Posterior vena cava (tissue), 2 donors: ENCODE measurements at places on chromosomes 6 and 20. TPM values are rescaled to one million over a fixed set of nuclear protein-coding genes. Genes with fewer than 3 reads are reported as not detected.

HAO1 gene
- not detected for total RNA-seq

GRCh38 chr6:148225871-148226270 is 116.8 kb upstream of the SASH1 start:
- no peak for DNase-seq

DNA sequence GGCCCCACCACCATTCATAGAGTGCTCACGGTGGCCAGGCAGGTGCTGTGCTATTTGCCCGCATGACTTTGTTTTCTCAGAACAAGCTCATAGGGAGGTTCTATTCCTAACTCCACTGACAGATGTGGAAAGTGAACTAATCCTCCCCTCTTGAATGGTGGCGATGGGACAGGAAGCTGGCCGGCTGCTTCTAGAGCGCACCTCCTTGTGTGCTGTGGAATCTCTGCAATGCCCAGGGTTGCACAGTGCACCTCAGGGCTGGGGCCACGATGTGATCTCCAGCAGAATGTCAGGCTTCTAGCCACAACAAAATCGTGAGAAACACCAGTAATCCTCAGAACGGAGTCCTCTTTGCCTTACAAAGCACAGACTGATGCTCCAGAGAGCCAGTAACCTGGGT is 53.8 kb upstream of the SLC22A23 start:
- no peak for DNase-seq

GRCh38 chr6:104940893-104941728 is 15.8 kb upstream of the LIN28B start:
- peak; percentile 81 for DNase-seq

DDO gene
- 1.9 TPM for total RNA-seq

GRCh38 chr6:40116832-40117231 is 182.6 kb upstream of the MOCS1 start:
- DNase-seq = no peak

- no peak for DNase-seq
Measured at GRCh38 chr6:79586548-79586947, 44.6 kb upstream of the SH3BGRL2 start.

SAMD5 gene
- 1.2 TPM for total RNA-seq

- DNase-seq = no peak
Measured at GRCh38 chr6:96975852-96976251, 51.3 kb downstream of the KLHL32 start.

- DNase-seq = no peak
Measured at GRCh38 chr20:37414224-37415035, 68.5 kb downstream of the SRC start.

STX7 gene
- total RNA-seq = 65.1 TPM

SLC23A2 gene
- total RNA-seq = 23.2 TPM

LY6G5C gene
- total RNA-seq = 1.7 TPM

GRCh38 chr6:138467901-138468300 is 31.4 kb downstream of the NHSL1 start:
- no peak for DNase-seq

GRCh38 chr6:27608916-27609883 is 136.3 kb upstream of the ZNF184 start:
- no peak for DNase-seq

- DNase-seq = no peak
Measured at GRCh38 chr6:62037445-62037844, 248.6 kb downstream of the KHDRBS2 start.

FNDC11 gene
- total RNA-seq = 0.19 TPM

- DNase-seq = no peak
Measured at GRCh38 chr6:71187141-71187540, 101.5 kb upstream of the OGFRL1 start.

GRCh38 chr20:48260129-48260756 is 475.0 kb upstream of the SULF2 start:
- DNase-seq = no peak

- no peak for DNase-seq
Measured at GRCh38 chr6:43070028-43070632, 6.0 kb upstream of the PTK7 start.

DNA sequence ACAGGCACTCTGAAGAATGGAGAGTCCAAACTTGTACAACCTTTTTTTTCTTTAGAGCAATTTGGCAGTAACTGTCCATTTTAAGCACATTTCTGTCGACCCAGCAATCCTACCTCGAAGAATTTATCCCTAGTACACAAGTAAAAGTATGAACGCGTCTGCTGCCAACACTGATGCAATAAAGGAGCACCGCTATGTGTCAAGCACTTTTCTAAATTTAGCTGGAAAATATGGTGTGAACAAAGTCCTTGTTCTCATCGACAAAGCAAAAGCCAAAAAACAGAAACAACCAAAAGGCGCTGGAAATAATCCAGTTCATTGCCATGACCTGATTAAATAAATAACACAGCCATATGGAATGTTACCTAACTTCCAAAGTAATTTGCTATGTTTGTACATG is 1.1 kb downstream of the DPM1 start:
- no peak for DNase-seq

ALDH8A1 gene
- total RNA-seq = 1.1 TPM

- DNase-seq = no peak
Measured at GRCh38 chr6:47446669-47447330, 30.8 kb upstream of the CD2AP start.

DNA sequence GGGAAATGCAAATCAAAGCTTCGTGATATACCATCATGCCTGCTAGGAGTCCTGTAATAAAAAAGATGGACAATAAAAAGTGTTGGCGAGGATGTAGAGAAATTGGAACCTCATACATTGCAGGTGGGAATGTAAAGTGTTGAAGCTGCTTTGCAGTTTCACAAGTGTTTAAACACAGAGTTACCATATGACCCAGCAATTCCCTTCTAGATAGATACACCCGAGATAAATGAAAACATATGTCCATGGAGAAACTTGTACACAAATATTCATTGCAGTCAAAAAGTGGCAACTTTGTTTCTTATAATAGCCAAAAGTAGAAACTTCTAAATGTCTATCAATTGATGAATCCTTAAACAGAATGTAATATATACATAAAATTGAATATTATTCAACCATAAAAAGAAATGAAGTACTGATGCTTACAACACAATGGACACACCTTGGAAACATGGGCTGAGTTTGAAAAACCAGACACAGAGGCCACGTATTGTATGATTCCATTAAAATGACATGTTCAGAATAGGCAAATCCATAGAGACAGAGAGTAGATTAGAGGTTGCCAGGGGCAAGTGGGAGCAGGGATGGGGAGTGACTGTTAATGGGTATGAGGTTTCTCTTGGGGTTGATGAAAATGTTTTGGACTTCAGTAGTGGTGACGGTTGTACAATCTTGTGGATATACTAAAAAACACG is 20.8 kb upstream of the ERVFRD-1 start:
- no peak for DNase-seq

DNA sequence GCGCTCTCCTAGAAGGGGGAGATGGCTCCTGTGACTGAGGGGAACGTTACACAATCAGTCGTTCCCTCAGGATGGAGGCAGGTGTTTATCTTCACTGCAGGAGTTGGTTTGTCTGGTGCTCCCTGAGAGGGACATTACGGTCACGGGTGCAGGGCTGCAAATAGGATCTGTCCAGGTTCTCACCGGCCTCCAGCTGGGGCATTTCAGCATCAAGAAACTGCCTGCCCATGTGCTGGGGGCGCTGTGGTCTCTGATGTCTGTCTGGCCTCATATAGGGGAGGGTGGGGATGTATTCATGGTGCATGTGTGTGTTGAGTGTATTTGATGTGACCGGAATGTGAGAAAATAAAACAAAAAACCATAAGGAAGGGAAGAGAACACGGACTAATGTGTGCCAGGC is 77.1 kb downstream of the TBC1D7 start:
- DNase-seq = no peak

BIRC7 gene
- not detected for total RNA-seq

- DNase-seq = no peak
Measured at GRCh38 chr6:107563694-107564588, 74.0 kb downstream of the SOBP start.

PROKR2 gene
- total RNA-seq = not detected

PTPRK gene
- total RNA-seq = 23.7 TPM

DNA sequence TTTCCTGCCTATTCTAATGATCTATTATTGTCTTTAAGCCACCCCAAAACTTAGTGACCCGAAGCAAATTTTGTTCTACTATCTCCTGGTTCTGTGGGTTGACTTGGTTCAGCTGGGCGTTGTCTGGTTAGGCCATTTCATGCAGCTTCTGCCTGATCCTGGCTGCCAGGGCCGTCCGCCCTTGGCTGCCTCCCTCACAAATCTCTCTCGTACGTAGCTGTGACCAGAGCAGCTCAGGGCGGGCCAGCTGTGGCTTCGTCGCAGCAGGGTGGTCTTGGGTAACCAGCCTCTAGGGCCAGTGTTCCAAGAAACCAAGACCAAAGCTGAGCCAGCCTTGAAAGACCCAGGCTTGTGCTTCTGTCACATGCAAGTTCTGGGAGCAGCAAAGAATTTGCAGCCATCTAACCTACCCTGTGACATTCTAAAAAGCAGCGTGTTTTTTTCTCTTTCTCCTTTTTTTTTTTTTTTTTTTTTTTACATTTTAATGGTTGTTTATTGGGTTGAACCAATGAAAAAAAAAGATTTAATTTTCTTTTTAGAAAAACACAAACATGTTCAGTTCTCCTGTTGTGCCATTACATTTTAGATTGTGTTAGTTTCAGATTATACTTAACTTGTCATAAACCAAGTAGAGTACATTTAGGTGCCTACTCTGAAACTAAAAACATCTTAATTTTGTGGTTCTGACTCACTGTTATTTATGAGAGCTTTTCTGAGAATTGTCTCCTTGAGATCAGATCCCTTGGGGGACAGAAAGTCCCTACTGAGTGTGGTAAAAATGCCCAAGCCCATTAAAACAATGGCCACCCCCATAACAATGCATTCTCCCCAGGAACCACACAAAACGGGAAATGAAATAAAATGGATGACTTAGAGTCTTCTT is 83.9 kb downstream of the ZDHHC14 start:
- no peak for DNase-seq

GRCh38 chr6:121619013-121619412 is 183.6 kb downstream of the GJA1 start:
- no peak for DNase-seq

- no peak for DNase-seq
Measured at GRCh38 chr6:106529438-106529837, 99.9 kb downstream of the RTN4IP1 start.

DNA sequence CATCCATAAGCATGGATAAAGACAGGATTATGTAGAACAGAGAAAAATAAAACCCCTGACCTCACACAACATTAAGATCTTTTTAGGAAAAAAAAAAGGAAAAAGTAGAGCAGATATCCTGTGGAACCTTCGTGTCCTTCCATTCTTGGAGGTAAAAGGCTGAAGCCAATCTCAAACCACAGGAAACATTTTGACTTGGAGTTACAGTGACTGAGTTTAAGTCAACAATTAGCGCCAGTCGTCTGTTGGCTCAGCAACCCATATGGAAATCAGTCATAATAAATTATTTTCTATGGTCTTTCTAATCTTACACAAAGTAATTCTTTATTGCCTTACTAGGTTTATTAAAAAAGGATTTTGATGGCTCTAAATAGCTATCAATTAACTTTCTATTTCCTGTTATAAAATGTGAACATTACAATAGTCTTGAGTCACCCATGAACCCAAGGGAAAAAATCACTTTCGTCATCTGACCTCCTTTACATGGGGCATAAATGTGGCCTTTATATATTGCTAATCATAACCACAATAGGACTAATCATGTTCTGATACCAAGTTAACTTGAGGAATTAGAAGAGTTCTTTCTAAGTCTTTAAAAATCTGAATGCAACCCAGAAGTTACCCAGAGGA is 592.9 kb downstream of the TFAP2B start:
- no peak for DNase-seq

TAGAP gene
- total RNA-seq = 2.3 TPM

GRCh38 chr6:22145376-22145775 is 151.5 kb downstream of the PRL start:
- DNase-seq = no peak

DNA sequence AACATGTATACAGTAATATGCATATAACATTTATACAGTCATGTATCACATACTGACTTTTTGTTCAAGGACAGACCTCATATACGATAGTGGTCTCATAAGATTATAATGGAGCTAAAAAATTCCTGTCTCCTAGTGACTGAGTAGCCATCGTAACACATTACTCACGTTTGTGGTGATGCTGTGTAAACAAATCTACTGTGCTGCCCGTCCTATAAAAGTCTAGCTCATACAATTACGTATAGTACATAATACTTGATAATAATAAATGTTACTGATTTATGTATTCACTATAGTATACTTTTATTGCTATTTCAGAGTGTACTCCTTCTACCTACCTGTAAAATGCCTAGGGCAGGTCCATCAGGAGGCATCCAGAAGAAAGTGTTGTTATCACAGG is 17.4 kb downstream of the SERAC1 start:
- DNase-seq = no peak

GRCh38 chr6:37200085-37200484 is 30.1 kb downstream of the PIM1 start:
- DNase-seq = no peak

DNA sequence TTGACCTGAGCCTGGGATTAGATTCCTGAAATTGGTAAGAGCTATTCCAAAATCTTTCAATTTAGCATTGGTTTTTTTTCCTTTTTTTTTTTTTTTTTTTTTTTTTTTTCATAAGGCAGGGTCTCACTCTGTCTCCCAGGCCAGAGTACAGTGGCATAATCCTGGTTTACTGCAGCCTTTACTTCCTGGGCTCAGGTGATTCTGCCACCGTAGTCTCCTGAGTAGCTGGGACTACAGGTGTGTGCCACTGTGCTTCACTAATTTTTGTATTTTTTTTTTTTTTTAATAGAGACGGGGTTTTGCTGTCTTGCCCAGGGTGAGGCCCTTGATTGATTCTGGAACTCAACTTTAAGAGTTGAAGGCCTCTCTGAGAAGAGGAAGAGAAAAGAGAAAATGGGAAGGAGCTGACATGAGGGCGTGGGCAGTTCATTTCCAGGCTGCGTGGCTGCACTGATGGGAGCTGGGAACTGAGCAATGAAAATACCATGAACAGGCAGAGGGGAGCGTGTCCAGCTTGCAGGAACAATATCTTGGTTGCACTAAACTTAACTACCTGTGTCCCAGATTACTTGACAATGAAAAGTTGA is 24.6 kb downstream of the KDM1B start:
- no peak for DNase-seq

GRCh38 chr6:160137989-160138835 is 16.6 kb downstream of the SLC22A1 start:
- no peak for DNase-seq

GRCh38 chr6:8627085-8627861 is 191.9 kb upstream of the SLC35B3 start:
- DNase-seq = no peak

NFATC2 gene
- 11.8 TPM for total RNA-seq

DNA sequence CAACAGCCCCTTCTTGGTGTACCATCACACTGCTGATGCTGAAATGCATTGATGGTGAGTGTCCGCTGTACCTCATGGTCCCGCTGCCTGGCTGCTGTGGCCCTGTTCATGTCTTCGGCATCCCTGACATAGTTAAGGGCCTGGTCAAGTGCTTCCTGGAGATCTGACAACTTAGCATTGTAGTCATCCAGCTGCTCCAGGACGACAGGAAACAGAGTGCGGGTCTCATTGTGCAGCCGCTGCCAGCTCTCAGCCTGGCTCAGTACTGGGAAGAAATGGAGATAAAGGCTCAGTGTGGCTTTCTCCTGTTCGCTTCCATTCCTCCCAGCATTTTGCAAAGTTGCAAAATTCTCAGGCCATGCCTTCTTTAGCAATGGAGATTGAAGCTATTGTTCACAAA is 81.8 kb downstream of the LAMA4 start:
- no peak for DNase-seq

GRCh38 chr6:123418071-123418470 is 218.7 kb downstream of the TRDN start:
- DNase-seq = no peak
